ENCODE measurements at places on chromosomes 11 and 22.

DNA sequence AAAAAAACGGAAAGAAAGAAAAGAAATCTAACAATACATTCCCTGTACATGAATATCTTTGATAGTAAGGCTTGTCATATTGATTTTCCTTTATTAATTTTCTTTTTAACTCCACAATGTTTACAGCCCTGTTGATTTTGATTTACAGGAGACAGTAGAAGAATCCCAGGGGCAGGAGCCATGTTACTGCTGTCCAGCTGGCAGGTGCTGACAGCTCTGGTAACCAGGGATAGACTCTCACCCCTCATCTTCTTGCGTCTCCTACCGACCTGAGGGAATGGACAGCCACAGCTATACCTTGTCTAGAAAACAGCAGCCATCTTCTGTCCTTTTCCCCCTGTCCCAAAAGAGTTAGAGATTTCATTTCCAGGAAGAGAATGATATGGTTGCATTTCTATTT is 37.4 kb downstream of the PRDM10 start:
- DNase-seq = no peak

DNA sequence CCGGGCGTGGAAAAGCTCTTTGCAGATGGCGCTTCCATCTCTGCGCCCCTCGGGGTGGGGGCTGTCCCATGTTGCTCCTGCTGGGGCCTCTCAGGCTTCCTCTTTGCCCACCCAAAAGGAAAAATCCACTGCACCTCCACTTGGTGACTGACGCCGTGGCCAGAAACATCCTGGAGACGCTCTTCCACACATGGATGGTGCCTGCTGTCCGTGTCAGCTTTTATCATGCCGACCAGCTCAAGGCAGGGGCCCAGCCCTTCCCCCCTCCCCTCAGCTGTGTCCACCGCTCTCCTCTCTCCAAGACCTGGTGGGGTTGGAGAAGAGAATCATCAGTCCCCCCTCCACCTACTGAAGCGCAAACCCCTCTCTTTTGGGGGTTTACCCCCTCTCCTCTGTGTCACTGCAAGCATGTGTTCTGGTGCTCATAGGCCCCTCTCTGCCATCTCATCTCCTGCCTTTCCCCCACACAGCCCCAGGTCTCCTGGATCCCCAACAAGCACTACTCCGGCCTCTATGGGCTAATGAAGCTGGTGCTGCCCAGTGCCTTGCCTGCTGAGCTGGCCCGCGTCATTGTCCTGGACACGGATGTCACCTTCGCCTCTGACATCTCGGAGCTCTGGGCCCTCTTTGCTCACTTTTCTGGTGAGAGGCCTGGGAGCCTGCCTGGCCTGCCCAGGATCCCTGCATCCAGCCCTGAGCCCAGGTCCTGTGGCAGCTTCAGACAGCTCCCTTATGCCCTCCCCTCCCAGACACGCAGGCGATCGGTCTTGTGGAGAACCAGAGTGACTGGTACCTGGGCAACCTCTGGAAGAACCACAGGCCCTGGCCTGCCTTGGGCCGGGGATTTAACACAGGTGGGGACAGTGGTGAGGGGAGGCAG is 1.8 kb downstream of the LARGE2 start:
- DNase-seq = no peak

GRCh38 chr11:1459764-1460395 is 26.7 kb downstream of the MOB2 start:
- DNase-seq = no peak

DNA sequence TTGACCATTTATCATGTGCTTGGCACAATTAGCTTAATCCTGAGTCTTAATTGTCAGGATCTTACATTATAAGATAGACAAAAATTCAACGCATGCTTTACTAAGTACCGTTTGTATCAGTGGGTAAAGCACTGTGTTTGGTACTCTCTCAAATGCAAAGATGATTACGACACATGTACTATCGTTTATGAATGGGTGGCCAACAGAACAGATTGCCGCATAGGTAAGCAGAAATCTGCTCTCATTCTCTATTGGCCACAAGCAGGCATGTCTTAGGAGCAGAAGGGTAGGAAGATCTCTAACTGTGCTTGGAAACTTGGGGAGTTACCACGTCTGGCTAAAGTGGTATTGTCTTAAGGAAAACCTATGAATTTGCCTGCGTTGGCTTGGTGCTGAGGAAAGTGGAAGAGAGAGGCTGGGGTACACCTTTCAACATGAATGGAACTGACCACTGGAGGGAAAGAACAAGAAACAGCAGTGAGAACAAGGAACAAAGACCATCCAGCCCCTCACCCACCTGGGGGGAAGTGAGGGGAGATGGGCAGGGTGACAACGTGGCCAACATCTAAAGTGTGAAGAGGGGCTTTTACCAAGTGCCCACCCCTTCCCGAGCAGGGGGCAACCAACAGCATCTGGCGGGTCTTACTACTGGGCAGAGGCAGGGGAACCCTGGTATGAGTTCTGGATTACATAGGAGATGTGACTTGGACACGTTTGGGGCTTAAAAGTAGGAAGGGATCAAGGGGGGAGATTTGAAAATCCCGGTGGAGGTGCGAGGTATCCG is 1.0 kb upstream of the TUBA8 start:
- no peak for DNase-seq

- no peak for DNase-seq
Measured at GRCh38 chr11:76424891-76425290, 19.9 kb upstream of the EMSY start.

GRCh38 chr11:66789097-66789890 is 53.9 kb upstream of the RCE1 start:
- DNase-seq = no peak

DNA sequence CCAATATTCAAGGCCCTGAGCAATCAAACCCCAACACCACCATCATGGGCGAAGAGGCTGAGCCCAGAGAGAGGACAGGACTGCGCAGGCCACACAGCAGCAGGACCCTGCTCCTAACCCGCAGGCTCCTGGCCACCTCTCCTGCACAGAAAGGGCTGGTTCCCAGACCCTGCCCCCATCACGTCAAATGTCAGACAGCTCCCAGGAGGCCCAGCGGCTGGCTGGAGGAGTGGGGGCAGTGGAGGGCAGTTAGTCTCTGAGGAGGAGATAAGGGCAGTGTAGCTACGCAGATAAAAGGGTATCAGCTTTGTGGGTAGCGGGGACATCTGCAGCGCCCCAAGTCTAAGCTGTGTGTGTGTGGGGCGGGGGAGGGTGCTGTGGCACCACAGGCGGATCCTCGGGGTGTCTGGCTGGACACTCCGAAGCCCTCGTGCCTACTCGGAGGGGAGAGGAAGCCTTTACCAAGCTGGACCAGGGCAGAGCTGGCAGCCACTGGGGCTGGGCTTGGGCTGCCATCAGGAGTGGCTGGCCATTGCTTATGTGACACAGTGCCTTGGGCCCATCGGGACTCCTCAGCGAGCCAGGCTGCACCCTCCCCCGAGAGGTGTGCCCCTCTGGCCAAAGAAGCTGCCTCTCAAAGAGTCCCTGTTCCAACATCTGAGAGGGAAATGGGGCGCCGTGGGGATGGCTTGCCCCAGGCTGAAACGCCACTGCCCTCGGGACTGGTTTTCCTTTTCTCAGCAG is 21.5 kb downstream of the FADS3 start:
- no peak for DNase-seq

GRCh38 chr22:24144056-24144777 is 37.1 kb upstream of the SUSD2 start:
- no peak for DNase-seq

GRCh38 chr22:20414059-20414440 is 20.1 kb downstream of the ZNF74 start:
- DNase-seq = no peak

- no peak for DNase-seq
Measured at GRCh38 chr11:112228706-112229105, 2.5 kb downstream of the PTS start.

DNA sequence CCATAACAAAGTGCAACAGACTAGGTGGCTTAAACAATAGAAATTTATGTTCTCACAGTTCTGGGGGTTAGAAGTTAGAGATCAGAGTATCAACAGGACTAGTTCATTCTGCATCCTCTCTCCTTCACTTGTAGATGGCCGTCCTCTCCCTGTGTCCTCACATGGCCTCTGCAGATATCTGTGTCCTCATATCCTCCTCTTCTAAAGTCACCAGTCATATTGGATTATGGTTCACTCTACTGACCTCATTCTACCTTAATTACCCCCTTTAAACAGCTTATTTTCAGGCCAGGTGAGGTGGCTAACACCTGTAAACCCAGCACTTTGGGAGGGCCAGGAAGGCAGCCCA is 135.1 kb downstream of the RAB38 start:
- DNase-seq = no peak

GRCh38 chr22:48724899-48725298 is 1102.8 kb downstream of the BRD1 start:
- DNase-seq = no peak

GRCh38 chr11:63504933-63505586 is 824 bp upstream of the LGALS12 start:
- DNase-seq = no peak

- no peak for DNase-seq
Measured at GRCh38 chr11:57552479-57552878, 15.0 kb downstream of the UBE2L6 start.

GRCh38 chr11:123573286-123573685 is 81.1 kb downstream of the SCN3B start:
- DNase-seq = no peak

DNA sequence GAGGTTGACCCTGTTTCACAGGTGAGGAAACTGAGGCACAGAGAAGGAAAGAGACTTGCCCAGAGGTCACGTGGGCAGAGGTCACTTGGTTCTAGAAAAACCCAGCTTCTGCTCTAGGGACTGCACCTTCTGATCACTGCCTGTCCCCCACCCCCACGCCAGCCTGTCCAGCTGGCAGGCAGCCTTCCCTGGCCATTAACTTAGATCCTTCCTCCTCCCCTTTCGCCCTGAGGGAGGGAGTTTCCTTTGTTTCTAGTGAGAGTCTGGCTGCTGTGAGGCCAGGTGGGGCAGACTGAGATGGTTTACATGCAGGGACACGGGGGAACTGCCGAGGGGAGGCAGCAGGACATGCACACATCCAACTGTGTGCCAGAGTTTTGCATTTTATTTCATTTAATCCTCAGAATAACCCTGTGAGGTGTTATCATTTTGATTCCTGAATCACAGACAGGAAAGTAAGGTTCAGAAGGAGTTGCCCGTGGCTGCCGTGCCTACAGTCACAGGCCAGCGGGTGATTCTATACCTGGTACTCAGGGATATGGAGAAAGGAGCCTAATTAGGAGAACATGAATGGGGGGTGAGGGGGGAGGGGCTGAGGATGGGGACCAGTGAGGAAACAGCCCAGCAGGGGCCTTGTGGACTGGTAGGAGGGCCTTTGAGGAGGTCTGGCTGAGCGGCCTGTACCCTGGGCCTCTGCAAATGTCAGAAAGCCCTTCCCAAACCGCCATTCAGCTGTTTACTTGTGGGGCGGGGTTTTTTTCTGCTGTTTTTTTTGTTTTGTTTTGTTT is 3.4 kb downstream of the FAM83F start:
- DNase-seq = no peak

- no peak for DNase-seq
Measured at GRCh38 chr11:127709960-127710359, 709.4 kb upstream of the KIRREL3 start.

DNA sequence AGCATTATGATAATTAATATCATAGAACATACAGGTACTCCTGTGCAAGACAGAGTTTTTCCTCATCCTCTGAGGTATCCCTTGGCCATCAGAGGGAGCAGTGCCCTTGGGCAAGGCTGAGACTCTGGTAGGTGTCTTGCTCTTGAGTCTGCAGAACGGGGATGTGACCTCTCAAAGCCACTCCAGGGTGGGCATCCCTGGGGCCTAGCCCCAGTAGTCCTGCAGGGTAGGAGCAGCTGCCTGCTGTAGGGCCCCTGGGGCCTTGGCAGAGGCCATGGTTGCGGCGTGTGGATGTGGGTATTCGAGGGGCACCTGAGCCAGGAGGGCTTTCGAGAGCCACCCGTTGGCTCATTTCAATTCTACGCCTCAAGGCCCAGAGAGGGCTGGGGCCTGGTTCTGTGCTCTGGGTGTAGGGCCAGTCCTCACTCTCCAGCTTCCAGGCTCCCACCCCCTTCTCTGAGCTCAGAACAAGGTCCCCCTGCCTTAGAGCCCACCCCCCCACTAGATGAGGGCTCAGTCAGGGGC is 7.7 kb upstream of the OMP start:
- DNase-seq = no peak

GRCh38 chr11:92703449-92703830 is 266.0 kb upstream of the MTNR1B start:
- no peak for DNase-seq

- DNase-seq = no peak
Measured at GRCh38 chr11:19263333-19263732, 22.6 kb upstream of the E2F8 start.

GRCh38 chr11:122248131-122248530 is 132.1 kb upstream of the BLID start:
- DNase-seq = no peak

DNA sequence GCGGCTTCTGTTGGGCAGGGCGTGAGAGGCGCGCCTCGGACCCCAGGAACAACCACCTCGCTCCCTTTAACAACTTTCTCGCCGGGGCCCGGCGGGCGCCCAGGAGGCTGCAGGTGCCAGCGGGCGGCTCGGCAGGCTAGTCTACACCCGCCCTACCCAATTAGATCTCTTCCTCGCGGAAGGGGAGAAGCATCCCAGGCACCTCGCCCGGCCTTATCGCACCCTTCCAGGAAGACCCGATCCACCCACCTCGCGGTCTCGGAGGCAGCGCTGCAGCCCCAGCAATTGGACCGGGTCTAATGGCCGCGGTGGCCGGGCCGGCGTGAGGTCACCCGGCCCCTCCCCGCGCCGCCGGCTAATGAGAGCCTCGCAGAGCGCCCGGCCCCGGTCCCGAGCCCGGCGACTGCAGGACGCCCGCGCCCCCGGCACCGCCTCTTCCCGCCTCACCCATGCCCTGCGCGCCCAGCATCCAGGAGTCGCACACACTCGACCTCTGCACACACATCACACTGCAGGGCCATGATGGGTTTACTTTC is at the start of gene PLAAT3:
TSS of gene PLAAT3 (minus strand) at position 298 of the 536 bp plus-strand sequence. CDS start 419 bp downstream, outside the sequence.
- DNase-seq = no peak

DNA sequence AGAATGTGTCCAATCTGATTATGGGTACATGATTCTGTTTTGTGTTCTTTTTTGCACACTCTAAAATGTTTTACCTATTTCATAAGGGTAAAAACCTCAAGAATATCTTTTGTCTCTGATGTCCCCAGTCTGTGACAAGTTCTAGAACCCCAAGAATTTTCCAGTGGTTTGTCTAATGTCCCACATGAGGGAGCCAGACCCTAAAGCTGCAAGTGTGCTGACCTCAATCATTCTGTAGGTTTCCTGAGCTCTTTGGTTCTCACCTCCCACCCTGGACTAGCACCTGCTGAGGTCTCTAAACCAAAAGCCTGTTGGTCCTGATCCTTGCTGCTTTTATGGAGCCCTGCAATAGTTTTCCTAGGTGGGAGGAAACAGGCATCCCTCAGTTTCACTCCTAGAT is 149.8 kb upstream of the MPPED2 start:
- no peak for DNase-seq

DNA sequence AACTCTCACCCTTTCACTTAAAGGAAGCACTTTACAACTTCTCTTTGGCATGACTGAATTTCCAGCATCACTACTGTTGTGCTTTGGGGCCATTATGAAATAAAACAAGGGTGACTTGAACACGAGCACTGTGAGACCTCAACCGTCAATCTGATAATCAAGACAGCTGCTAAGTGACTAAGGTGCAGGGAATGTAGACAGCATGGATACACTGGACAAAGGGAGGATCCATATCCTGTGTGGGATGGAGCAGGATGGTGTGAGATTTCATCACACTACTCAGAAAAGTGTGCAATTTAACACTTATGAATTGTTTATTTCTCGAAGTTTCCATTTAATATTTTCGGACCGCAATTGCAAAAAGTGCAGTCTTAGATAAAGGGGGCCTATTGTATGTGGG is 16.1 kb upstream of the EXPH5 start:
- DNase-seq = no peak

GRCh38 chr11:565921-566509 is 5.2 kb downstream of the RASSF7 start:
- DNase-seq = no peak
